H4 (cell line): ENCODE measurements at places on chromosomes 6 and 20.

DNA sequence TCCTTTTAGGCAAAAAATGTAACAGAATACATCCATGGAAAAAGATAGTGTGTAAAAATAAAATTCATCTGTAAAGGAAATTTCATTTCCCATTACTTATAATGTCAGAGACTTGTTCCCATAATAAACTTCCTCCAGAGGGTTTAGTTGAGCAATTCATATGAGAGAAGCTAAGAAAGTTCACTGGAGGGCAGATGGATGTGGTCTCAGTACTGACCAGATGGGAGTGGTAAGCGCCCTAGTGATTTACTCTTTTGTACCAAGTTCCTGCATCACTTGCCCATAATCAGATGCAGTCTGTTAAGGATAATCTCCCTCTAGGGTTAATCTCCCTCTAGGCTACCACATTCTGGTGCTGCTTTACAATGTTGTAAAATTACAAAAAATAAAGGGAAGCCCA lies 61.7 kb downstream of the ESF1 start:
- DNase-seq: no peak

- no peak for DNase-seq
These were observed 145.6 kb upstream of the ID4 start for GRCh38 chr6:19691465-19692167.

- DNase-seq: peak; percentile 13
These were observed 421.1 kb upstream of the AGPAT4 start for GRCh38 chr6:161694995-161695394.

DNA sequence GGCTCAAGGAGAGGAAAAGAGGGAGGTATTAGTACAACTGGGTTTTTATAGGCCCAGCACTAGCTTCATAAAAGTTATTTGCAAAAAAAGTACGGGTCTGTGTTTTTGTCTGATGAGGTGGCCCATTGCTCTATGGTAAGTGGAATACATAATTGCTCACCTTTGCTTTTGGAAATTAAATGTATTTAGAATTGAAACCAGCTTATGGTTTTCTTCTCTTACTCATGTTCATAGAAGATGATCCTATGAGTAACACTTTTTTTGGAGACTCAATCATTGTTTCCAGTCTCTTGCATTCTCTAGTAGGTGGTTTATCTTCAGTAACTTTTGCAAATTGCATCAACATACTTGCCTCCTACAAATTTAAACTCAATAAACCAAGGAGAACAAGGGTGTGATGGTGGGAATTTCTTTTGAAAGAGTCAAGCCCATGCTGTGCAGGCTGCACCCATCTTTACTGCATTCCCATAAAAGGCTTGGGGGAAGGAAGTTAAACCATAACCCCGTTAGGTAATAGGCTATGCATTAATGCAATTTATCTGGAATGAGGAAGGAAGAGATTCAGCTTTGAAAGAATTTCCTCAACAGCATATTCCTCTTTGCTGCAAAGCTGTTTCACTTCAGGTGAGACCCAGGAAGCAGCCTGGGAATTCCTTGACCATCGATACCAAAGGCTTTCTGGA lies 48.5 kb upstream of the EDN1 start:
- no peak for DNase-seq

DNA sequence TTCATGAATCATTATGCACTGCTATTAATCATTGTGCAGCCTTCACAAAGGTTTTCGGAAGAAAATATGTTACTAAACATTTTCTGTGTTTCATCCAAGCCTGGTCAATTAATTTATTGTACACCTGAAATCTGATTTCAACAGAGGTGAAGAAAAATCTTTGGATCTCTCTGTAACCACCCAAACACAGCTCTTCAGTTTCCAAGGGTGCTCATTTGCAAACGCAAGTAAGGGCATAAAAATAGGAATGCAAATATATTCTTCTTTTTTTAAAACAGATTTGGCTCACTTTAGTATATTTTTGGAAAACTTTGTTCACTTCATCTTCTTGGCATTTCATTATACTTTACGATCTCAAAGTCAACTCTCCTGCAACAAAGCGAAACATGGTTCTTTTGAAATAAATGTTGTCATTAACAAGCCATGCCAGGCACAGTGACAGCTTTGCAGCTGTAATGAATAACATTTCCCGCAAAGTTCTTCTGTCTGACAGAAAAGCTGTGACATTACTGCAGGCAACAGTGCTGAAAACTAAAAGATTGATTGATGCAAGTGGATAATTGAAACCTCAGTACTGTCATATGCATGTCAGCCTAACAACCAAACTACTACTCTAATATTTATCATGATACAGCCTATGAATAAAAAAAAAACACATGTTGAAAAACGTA lies 348.3 kb downstream of the FRK start:
- DNase-seq: no peak
